ENCODE measurements at places on chromosomes 7 and 10.
A peak's percentile ranks its signal among the peaks of the same experiment; 100 is the strongest.

GRCh38 chr10:115026056-115026745, 67.0 kb upstream of the ATRNL1 start:
- no peaks in the 10 kb centered on the region for H3K36me3 ChIP-seq
- H3K27ac ChIP-seq, result no peak overlapping the region
- no peak for DNase-seq
- no peaks in the 10 kb centered on the region for H3K27me3 ChIP-seq
- H3K4me1 ChIP-seq, result no peaks in the 10 kb centered on the region
- H3K4me3 ChIP-seq, result no peak overlapping the region

DNA sequence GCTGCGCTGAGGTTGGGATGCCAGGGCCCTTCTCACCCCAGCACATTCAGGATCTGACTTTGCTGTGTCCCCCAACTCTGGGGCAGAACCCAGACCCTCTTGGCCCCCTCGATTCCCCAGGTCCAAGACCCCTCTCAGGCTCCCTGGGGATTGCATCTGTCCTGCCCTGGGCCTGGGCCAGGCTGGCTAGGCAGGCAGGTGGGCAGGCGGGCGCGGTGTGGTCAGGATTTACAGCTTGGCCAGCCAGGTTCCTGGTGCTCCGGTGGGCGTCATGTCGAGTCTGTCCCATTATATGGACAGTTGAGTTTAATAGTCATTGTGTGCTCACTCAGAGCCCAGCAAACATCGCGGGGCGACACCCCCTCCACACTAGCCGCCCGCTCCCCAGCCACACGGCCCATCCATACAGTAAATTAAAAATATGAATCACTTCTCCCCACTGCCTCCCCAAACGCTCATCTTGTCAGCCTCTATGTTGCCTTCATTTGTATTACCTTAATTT, 23.5 kb downstream of the POLL start:
- H3K4me3 ChIP-seq, result no peak overlapping the region
- peaks cover 7% of the 10 kb centered on the region for H3K4me1 ChIP-seq
- no peaks in the 10 kb centered on the region for H3K36me3 ChIP-seq
- no peak overlapping the region for H3K27ac ChIP-seq

DNA sequence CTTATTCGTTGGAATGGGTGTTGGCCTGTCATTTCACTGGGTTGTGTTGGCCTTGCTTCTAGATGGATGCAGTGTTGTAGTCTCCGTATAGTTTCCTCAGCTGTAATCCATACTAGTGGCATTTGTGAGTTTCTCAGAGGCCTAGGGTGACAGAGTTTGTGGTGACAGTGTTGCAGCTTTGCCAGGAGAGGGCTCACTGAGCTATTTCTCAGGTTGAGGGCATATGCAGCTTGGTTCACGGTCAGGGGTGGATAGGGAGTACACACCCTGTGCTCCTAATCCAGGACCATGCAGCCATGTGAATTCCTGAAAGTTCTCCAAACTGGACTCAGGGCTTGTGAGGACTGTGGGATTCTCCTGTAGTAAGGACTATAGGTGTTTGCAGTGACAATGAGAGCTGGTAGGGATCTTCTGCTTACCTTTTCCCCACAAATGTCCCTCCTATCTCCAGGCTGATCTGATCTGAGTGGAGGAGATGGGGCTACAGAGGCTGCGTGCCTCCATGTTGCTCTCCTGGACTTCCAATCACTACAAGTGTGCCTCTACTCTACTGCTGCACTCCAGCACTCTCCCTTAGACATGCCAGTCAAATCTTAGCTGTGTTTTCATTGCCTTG, 229.0 kb downstream of the STK31 start:
- no peak overlapping the region for H3K27ac ChIP-seq
- DNase-seq, result peak; percentile 65
- no peaks in the 10 kb centered on the region for H3K4me1 ChIP-seq
- H3K36me3 ChIP-seq, result no peaks in the 10 kb centered on the region

DNA sequence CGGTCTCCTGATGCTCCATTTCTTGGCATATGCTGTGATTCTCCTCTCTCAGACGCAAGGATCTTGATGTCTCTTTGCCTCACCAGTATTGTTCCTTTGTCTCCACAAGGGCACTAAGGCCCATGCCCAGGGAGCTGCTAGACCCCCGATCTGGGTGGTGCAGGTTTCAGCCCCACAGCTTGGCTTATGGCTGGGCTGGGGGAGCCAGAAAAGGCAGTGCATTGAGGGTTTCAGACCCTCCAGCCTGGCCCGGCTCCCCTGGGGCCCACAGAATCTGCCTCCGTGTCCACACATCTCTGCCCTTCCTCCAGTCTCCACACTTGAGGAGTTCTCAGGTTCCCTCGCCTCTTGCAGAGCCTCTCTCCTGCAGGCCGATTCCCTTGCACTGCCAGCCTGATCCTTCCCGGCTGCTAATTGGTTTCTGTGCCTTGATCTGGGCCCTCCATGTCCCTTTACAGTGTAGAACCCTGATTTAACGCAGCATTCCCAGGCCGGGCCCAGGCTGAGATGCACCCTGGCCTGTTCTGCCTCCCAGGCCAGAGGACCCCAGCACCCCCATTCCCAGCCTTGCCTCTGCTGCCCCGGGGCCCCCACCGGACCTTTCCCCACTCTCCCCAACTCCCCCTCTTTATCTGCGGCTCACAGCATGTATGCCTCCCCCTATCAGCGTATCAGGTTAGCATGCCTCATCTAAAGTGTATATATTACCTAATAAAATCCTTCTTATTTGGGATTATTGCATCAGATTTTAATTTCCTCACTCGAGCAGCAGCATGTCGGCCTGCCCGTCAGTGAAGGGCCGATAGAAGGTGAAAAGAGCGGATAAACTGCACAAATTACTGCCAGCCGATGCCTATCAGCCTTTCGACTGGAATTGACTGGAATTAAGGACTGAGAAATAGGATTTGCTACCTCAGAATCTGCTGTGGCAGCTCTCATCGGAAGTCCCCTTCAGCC, 145.7 kb downstream of the C10orf105 start:
- no peak for DNase-seq
- H3K27me3 ChIP-seq, result no peaks in the 10 kb centered on the region
- H3K36me3 ChIP-seq, result no peaks in the 10 kb centered on the region
- no peaks in the 10 kb centered on the region for H3K4me1 ChIP-seq
- H3K4me3 ChIP-seq, result no peak overlapping the region

DNA sequence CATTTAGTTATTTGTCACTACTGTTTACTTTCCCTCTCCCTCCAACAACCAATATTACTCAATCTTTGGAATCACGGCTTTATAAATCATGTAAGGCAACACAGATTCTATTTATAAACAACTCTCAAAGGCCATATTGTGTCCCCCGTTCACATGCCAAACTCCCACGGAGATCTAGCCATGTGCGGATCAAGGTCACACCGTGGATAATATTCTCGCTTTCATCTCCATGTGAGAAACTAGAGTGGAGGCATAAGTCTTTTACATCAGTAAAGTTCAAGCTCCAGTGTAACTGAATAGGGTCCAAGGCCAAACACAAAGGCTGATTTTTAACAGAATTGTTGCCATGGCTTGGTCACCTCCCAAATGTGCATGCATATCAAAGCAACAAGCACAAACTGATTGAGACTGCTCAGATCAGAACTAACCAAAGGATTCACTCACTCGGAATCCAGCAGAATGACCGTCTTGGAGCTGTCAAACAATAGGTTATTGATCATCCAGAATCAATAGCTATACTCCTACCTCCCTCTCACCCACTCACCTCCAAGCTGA, 569.5 kb upstream of the LRRN3 start:
- H3K27me3 ChIP-seq, result no peaks in the 10 kb centered on the region
- H3K4me1 ChIP-seq, result peaks cover 7% of the 10 kb centered on the region
- no peak overlapping the region for H3K4me3 ChIP-seq
- no peak for DNase-seq
- H3K36me3 ChIP-seq, result no peaks in the 10 kb centered on the region

GRCh38 chr10:104309980-104310978, 28.0 kb downstream of the ITPRIP start:
- DNase-seq, result no peak
- H3K36me3 ChIP-seq, result peaks cover 1% of the 10 kb centered on the region
- H3K27ac ChIP-seq, result peak overlapping the region; percentile 54

DNA sequence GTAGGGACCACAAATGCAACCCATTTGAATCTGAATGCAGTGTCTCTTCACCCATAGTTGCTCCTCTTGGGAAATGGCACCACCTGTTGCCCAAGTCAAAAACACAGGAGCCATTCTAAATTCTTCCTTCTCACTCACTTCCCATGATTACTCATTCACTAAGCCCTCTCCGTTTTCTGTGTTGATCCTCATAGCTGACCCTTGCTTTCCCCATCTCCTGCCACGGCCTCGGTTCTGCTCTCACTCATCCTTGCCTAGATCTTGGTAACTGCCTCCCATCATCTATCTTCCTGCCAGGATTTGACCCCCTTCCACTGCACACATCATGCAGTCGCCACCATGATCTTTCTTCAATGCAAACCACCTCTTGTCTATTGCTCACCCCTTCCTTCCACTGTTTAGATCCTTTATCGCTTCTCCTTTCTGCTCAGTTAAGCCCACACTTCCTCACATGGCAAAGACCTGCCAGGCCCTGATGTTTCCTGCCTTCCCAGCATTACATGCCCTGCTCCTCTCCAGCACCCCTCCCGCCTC, 19.0 kb upstream of the CPN1 start:
- H3K27me3 ChIP-seq, result no peaks in the 10 kb centered on the region
- no peak overlapping the region for H3K4me3 ChIP-seq

DNA sequence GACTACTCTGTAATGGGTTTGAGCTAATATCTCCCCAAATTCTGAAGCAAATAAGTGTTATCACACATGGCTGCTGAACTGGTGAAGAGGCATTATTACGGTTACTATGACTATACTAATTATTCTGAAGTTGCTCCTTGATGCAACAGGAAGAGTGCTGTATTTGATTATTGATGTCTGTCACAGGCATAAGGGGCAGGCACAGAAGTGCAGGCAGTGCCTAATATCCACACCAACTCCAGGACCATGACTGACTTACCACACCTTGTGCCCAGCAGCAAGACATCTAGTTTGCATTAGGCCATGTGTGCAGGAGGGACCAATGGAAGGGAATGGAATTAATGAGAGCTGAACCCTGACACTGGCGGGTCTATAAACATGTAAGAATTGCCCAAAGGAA, 62.7 kb downstream of the AMPH start:
- no peak for DNase-seq
- no peak overlapping the region for H3K4me3 ChIP-seq
- H3K36me3 ChIP-seq, result no peaks in the 10 kb centered on the region
- no peaks in the 10 kb centered on the region for H3K27me3 ChIP-seq
- H3K27ac ChIP-seq, result no peak overlapping the region
